ENCODE measurements at places on chromosomes 1 and 21.

DNA sequence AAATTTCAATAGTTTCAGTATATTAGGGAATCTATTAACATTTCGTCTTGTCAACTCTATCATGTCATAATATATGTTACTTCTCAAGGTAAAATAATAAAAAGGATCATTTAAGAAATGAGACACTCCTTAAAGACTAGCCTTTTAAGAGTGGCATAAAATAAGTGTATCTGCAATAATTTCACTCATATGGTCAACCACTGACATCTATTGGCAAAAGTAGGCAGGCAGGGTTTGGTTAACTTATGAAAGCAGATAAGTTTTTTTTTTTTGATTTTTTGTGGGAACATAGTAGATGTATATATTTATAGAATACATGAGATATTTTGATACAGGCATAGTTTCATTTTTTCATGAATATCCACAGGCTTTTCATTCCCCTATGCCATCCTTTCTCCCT is 5.5 kb upstream of the RGS21 start:
- DNase-seq: peak; percentile 3

DNA sequence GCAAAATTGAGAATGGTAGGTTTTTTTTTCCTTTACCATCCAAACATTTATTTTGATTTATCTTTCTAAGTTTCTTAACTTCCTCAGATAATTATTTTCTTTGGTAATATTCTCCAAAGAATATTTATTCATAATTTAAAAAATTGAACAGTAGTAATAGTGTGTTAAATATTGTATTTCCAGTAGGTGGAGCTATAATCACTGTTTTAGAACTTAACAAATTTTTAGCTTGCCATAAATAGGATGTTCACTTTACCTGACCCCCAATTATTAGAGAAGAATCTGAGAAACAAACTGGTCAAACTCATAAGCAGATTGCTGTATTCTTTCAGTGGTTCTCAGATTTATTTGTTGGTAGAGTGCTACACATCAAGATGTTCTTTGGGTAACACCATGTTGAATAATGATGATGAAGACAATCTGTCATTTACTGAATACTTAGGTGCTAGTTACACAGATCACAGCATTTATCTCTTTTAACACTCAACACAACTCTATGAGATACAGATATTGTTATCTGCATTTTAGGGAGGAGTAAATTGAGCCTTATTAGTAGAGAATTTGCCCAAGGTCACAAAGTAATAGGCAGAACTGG is 82.4 kb upstream of the GPR88 start:
- DNase-seq: peak; percentile 14

- peak; percentile 59 for DNase-seq
These were observed 46.3 kb upstream of the TNFSF18 start for GRCh38 chr1:173097001-173097400.

DNA sequence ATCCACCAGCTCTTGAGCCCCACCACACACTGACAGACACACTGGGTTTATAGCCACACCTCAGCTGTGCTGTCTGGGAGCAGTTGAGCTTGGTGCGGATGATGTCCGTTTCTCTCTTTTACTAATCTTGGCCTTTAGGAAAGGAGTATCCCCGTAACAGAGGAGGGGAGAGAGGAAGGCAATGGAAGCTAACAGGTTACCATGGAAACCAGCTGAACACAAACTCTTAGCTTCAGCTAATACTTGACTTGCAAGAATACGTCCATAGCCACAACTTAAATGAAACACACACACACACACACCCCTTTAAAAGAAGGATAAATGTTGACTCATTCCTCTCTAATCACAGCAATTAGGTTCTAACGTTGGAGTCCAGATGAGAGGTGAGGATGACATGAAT is 28.0 kb upstream of the LRRN2 start:
- DNase-seq: no peak

GRCh38 chr1:154567386-154568156 is at the start of gene CHRNB2:
Gene CHRNB2 (plus strand): TSS chr1:154567778. CDS start chr1:154568045, 267 bp downstream.
- DNase-seq: peak; percentile 18

All from AG10803 (cell line).